Kidney (tissue), 22 donors: ENCODE measurements at places on chromosomes 5 and 9. TPM values are rescaled to one million over a fixed set of nuclear protein-coding genes. Genes with fewer than 3 reads are reported as not detected.

- no peak for DNase-seq
These were observed 565.5 kb downstream of the ZNF608 start for GRCh38 chr5:124180875-124181461.

The CATSPER3 gene
- 1.4 TPM for polyA plus RNA-seq

DNA sequence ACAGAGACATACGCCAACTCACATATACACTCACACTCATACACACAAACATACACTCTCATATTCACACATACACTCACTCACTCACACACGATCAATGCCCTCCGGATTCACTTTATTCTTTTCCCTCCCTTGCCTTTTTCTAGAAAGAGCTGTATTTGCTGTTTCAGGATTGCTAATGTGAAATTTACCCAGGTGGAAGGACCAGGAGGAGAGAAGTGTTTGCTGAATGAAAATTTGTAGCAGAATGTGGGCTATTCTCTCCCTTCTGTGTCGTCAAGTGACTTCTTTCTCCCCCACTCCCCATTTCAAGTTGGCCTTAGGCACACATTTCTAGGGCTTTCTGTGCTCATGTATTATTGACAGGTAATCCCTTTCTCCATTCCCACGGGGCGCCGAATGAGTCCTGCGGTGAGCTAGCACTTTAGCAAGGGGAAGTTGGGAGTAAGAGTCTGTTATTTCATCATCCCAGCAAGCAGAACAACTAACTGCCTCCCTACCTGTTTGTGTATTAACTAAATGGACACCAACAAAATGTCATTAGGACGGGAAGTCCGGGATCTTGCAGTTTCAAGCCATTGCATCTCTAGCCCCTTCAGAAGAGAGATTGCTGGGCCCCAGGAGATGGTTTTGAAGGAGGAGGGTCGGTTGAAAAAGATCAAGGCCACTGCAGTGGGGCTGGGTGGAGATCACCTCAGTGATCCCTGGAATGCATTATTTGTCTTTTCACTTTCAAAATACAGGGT lies 97.1 kb upstream of the TAF11L2 start:
- no peak for DNase-seq

The SCGB3A2 gene
- polyA plus RNA-seq: not detected

GRCh38 chr5:63032343-63032742 lies 453.7 kb downstream of the LRRC70 start:
- no peak for DNase-seq

The QRFP gene
- polyA plus RNA-seq: not detected
